ENCODE measurements at places on chromosomes 4 and X.

GRCh38 chr4:124279741-124280140 is 432.8 kb downstream of the ANKRD50 start:
- DNase-seq: no peak

DNA sequence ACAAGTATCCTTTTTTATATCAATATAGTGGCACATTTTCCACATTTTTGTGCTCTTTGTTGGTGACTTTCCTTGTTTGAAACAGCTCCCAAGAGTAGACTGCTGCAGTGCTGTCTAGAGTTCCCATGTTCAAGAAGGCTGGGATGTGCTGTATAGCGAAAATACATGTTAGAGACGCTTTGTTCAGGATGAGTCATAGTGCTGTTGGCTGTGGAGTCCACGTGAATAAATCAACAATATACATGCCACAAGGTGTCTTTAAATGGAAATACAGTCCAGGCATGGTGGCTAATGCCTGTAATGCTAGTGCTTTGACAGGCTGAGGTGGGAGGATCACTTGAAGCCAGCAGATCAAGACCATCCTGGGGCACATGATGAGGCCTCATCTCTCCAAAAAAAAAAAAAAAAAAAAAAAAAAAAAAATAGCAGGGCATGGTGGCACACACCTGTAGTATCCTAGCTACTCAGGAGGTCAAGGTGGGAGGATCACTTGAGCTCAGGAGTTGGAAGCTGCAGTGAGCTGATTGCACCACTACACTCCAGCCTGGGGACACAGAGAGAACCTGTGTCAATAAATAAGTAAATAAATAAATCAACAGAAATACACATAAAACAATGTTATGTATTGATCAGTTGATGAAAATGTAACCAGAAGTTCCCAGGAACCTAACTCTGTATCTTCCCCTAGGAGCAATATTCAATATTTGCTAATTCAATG is 256.8 kb upstream of the STS start:
- DNase-seq: no peak

GRCh38 chr4:141174457-141174856 is 41.2 kb upstream of the RNF150 start:
- no peak for DNase-seq

DNA sequence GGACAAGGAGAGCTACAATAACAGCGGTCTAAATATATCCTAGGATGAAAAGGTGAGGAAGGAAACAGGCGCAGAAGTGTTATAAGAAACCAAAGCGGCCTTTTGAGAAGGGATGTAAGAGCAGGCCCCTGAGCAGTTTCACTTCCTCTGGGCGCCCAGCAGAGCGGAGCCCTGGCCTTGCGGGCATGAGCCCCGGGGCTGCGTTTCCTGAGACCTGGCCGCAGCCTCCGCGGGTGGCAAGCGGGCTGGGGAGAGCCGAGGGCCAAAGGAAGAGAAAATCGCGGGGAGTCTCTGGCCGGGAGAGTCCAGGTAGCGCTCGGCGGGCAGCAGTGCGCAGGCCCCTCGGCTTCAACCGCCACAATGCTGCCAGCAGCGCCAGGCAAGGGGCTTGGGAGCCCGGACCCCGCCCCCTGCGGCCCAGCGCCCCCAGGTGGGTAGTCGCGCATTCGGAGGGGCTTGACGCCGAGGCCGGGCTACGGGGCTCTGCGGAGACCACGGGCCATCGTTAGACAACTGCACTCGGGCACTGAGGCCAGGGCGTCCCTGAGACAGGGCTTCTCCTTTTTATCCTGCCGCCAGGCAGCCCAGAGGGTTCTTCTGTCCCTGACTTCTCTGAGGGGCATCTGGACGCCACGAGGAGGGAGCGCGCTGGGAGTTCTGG is at the start of gene BANK1:
BANK1 (plus strand) TSS at position 210 of the 661 bp plus-strand sequence; CDS start at position 361, 151 bp downstream.
- DNase-seq: peak; percentile 28

DNA sequence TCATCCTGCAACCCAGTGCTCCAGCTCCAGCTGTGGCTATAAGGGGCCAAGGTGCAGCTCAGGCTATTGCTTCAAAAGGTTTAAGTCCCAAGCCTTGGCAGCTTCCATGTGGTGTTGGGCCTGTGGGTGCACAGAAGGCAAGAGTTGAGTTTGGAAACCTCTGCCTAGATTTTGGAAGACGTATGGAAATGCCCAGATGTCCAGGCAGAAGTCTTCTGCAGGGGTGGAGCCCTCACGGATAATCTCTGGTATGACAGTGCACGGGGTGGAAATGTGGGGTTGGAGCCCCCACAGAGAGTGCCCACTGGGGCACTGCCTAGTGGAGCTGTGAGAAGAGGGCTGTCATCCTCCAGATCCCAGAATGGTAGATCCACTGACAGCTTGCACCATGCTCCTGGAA is 44.5 kb downstream of the CYTL1 start:
- no peak for DNase-seq

DNA sequence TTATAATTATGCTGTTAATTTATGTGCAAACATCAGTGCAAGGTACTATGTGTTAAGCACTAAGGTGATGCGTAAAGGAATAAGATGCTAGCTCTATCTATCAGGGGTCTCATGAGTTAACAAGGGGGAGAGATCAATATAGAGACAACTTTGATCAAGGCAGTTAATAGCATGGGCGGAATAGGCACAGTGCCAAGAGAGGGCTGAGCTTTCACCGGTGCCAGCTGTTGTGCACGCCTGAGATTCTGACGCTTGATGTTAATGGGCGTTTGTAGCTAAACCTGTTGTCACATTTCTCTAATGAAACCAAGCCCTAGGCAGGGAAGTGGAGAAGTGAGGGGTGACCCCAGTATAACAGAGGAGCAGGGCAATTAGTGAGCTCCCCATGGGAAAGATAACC is 86.0 kb upstream of the NMU start:
- no peak for DNase-seq

GRCh38 chr4:36027203-36027602 is 217.1 kb downstream of the ARAP2 start:
- DNase-seq: no peak

DNA sequence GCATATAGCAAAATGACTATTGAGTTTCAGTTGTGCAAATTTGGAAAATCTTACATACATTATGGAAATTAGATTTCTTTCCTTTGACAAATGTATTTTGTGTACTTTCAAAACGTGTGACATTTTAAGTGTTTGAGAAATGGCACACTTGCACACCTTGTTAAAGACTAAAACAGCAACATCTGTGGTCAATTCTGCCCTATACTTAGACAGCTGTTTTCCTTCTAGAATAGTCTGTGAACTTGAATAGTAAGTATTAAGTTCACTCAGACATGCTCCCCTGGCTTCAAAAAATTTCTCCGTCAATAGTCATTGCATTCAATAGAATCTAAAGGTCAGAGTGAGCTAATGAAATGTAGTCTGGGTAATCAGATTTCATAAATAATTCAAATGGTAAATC is 21.7 kb upstream of the TBC1D9 start:
- no peak for DNase-seq

- no peak for DNase-seq
Measured at GRCh38 chr4:98899277-98899676, 29.7 kb downstream of the EIF4E start.

DNA sequence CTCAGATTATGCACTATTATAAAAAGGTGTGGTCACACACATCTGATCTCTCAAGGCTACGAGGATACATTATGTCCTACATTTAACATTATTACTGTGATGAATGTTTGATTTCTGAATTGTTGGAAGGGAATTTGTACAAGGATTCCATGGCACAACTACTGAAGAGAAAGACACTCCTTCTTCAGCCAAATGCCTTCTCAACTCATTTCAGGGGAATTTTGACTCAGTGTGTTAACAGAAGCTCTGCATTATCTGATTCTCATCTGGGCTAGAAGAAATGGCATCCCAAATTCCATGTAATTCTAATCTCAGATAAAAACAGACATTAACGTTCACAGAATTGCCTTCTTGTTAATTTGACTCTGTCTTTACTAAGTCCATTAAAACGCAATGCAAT is 477.7 kb downstream of the PDGFC start:
- DNase-seq: no peak

DNA sequence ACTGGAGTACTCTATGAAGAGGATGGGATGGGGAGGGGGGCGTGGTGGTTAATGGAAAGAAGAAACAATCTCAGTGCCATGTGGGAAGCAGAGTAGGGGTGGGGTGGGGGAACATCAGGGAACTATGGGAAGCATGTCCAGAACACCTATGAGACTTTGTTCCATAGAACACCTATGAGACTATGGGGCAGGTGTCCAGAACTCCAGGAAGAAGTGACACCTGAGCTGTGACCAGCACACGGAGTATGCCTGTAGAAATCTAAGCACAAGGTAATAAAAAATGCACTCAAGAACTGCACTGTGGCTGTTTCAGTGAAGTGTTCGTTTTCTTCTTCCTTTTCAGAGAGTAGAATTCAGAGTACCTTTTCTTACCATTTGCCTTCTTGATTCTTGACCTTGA is 704.8 kb upstream of the TENM3 start:
- DNase-seq: no peak

DNA sequence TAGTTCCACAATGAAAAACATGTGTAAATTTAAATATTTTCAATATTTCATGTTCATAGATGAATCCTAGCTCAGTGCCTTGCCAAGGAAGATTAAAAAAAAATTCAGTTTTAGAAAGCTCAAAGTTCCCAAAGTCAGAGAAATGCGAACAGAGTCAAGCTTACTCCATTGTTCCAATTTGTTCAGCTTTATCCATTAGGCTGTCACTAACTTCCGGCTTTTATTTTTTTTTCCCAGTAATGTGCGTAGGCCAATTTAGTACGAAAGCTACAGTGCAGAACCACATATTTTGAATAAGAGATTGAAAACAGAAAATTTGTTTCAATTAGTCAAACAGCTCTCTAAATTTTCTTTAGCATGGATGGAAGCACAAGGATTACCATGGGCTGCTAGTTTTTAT is 23.1 kb upstream of the KLHL2 start:
- no peak for DNase-seq

- DNase-seq: no peak
Measured at GRCh38 chrX:85244450-85245211, 840 bp downstream of the ZNF711 start.

- DNase-seq: no peak
Measured at GRCh38 chr4:17780501-17781299, 721 bp downstream of the FAM184B start.

DNA sequence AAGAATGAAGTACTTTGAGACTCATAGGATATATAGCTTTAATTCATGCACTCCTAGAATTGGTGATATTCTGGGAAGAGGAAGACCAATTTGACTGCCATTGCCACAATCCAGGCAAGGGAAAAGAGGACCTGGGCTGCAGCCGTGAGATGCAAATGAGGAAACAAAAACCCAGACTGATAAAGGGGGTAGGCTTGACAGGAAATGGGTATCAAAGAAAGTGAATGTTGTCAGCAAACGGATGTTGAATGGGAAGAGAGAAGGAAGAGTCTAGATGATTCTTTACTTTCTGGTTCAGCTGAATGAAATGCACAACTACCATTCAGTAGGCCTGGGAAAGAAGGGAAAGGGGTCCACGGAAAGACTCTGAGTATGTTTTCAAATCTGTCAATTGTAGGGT is 17.1 kb upstream of the ARHGEF6 start:
- no peak for DNase-seq

GRCh38 chrX:71450433-71451106 is 82.3 kb upstream of the OGT start:
- no peak for DNase-seq

DNA sequence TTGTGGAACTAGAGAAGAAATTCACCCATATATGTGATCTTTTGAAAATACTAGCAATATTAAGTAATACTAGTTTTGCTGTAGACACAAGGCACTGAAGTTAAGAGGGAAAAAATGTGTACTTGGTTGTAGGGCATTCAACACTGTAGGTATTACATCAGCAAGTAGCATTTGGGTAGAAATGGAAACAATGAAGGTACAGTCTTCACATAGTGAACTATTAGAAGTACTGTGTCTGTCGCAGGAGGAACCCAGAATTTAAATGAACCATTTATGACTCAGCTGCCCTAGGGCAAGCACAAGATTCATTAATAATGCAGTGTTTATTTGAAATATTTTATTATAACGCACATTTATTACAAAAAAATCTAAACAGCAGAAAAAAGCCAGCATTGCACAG is 572.7 kb upstream of the TENM3 start:
- DNase-seq: no peak

GRCh38 chrX:119758731-119759247 is 401 bp downstream of the SOWAHD start:
- DNase-seq: peak; percentile 13

- no peak for DNase-seq
Measured at GRCh38 chrX:53606456-53606855, 80.1 kb downstream of the HUWE1 start.

GRCh38 chrX:4382273-4382672 is 668.8 kb upstream of the PRKX start:
- DNase-seq: no peak

- no peak for DNase-seq
Measured at GRCh38 chr4:82797405-82798111, 1.0 kb downstream of the SCD5 start.

Measured in CD4-positive, alpha-beta T cell treated with Interleukin-2 at 100 ng/mL for 4 hours (primary cell).